Right ventricle myocardium superior (tissue), 1 donor: ENCODE measurements at places on chromosomes 3 and 15. TPM values are rescaled to one million over a fixed set of nuclear protein-coding genes. Genes with fewer than 3 reads are reported as not detected.
A peak's percentile ranks its signal among the peaks of the same experiment; 100 is the strongest.

GRCh38 chr3:24336101-24336500 lies 158.5 kb downstream of the THRB start:
- DNase-seq, result peak; percentile 48

DNA sequence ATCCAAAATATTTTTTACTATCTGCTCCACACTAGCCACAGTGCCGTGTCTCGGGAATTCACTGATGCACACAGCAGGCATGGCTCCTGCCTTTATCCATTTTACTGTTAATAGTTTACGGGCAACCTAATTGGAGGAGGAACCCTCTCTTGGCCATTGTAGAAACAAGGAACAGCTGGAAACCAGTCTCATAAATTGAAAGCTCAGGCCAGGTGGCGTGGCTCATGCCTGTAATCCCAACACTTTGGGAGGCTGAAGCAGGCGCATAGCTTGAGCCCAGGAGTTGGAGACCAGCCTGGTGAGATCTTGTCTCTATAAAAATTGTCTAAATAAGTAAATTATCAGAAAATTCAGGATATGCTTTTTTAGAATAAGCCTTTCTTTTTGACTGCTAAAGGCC lies 39.0 kb downstream of the IL5RA start:
- DNase-seq, result no peak

- no peak for DNase-seq
These were observed 1.4 kb downstream of the PLSCR1 start for GRCh38 chr3:146542978-146543377.

DNA sequence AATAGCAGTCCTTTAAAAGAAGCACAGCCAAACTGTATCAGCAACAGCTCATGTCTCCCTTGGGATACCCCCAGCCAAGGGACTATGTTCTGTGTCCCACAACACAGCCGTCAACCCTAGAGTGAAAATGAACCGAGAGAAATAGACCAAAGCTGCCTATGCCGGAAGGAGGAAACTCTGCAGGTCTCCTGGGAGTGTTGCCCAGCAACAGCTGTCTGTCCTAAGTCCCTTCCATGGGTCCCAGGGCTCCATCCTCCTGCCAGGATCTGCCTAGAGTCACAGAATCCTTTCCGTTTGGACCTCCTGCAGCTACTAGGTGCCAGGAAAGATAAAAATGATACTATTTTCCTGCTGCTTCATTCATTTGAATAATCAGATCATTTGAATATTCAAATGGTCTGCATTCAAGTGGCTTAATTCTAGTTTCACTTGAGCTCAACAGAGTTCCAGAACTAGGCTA lies 53.1 kb downstream of the TRANK1 start:
- peak; percentile 69 for DNase-seq

DNA sequence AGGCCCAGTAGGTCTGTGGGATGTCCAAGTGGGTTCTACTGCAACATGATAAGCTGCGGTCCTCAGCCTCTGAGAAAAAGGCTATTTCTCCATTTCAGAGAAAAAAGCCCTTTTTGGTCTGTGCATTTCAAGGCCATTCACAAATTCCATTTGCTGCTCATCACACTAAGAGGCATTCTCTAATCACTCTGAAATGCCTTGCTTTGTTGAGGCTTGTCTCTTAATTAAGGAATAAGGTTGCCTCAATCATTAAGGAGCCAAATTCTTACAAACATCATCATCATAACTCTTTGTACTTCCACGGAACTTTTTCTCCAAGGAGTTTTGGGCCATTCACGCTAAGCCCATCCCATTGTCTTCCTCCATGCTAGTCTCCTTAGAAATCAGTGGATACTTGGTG lies 74.4 kb downstream of the BOC start:
- DNase-seq, result no peak

DNA sequence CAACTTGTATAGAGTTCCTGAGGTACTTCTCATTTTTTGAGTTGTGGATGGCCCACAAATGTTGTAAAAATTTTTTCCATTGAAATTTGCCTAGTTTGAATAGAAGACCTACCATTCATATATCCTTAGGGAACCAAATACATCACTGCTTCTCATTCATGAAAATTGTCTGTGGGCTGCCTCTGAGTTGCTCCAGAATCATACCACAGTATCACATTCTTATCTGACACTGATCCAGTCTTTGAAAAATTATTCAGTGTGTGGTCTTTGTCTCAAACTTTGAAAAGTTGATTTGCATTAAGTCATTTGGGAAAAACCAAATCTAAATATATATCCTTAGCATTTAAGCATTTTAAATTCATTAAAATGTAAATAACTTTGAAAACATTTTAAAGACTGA lies 321.1 kb downstream of the LSAMP start:
- DNase-seq, result no peak

- peak; percentile 47 for DNase-seq
These were observed 27.6 kb downstream of the HDAC11 start for GRCh38 chr3:13507570-13508339.

DNA sequence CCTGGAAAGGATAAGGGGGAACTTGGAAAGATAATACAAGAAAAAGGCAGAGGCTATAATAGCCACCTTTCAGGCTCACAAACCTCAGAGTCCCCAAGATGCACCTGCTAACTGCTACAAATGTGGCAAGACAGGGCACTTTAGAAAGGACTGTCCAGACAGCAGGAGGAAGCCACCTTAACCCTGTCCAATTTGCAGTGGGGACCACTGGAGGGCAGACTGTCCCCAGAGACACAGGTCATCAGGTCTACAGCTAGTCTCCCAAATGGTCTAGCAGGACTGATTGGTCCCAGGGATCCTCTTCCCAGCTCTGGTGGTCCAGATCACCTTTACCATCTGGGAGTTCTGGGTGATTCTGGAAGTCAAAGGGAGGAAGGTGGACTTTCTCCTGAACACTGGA lies 882.5 kb upstream of the GBE1 start:
- DNase-seq, result no peak

- no peak for DNase-seq
These were observed 465.1 kb downstream of the ERC2 start for GRCh38 chr3:56003129-56003528.

- DNase-seq, result no peak
These were observed 55.9 kb downstream of the LIPC start for GRCh38 chr15:58487724-58488120.

GRCh38 chr15:48675436-48675835 lies 29.9 kb upstream of the FBN1 start:
- DNase-seq, result no peak

- no peak for DNase-seq
These were observed 6.3 kb upstream of the SCN5A start for GRCh38 chr3:38655708-38656300.

- peak; percentile 84 for DNase-seq
These were observed 45.6 kb upstream of the SYNM start for GRCh38 chr15:99059010-99059981.

DNA sequence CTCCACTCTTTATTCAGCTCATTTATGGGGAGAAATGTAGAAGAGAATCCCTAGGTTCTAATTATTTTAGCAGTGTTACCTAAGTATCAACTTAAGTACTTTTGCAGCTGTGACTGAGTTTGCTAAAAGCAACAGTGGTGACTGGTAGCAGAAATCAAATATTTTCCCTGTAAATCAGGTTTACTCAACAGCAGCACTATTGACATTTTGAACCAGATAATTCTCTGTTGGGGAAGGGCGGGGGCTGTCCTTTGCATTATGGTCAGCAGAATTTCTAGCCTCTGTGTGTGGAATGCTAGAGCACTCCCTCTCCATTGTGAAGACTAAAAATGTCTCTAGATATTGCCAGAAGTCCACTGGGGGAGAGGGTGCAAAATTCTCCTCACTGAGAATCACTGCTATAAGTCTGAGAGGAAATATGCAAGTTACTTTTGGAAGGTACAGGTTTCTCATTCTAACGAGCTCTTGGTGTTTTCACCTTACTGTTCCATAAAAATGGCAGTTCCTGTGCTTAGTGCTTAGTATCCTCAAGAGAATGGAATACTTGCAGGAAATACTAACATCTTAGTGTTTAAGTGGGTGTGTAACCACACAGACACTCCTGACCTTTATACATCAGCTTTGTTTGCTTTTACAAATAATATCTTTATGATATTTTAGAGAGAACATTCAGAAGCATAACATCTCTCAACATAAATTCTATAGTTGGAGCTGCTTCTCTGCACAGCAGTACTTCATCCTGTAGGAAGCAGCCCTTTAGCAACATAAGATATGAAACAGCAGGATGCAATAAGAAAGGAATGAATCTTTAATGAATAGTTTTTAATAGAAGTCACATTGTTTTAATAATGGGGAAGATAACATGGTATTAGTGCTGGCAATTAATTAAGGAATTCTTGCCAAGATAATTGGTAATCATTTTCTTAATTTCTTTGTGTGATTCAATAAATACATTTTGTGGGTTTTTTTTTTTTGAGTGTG lies 246.5 kb upstream of the GOLIM4 start:
- no peak for DNase-seq

- DNase-seq, result no peak
These were observed 18.9 kb upstream of the ANO10 start for GRCh38 chr3:43640681-43641080.

DNA sequence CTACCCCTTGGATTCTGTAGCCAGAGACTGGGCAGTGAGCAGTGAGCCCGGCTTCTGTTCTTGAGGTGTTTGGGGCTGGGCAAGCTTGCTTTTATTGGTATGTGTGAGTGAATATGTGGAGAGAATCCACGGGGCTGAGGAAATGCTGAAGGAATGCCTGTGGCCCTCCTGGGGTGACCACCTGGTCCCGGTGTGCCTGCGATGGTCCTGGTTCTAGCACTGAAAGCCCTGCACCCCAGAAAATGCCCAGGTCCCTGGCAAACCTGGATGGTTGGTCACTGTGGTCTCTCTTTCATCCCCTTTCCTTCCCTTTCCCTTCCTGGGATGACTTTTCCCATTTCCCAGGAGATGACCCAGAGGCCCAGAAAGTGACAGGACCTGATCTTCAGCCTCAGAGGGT lies 4.2 kb downstream of the ZBTB47 start:
- no peak for DNase-seq

- DNase-seq, result no peak
These were observed 17.1 kb downstream of the MGLL start for GRCh38 chr3:127805026-127805753.

DNA sequence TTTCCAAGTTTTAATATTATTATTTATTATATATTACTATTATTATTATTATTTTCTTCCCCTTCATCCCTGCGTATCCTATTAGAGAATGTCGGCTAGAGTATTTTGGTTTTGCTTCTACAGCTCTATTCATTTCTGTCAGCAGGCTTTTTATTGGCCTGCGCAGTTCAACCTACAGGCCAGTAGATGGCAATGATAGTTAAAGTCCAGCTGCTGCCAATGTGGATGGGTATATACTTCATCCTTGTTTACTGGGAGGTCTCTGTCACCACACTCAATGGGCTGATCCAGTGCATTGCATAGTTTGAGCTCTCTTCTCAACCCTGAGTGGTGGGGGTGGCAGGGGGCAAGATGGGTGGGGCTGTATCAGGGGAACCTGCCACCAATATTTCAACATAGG lies 799.8 kb downstream of the NSUN3 start:
- no peak for DNase-seq

GRCh38 chr15:46441294-46442062 lies 806.6 kb downstream of the SQOR start:
- DNase-seq, result no peak

DNA sequence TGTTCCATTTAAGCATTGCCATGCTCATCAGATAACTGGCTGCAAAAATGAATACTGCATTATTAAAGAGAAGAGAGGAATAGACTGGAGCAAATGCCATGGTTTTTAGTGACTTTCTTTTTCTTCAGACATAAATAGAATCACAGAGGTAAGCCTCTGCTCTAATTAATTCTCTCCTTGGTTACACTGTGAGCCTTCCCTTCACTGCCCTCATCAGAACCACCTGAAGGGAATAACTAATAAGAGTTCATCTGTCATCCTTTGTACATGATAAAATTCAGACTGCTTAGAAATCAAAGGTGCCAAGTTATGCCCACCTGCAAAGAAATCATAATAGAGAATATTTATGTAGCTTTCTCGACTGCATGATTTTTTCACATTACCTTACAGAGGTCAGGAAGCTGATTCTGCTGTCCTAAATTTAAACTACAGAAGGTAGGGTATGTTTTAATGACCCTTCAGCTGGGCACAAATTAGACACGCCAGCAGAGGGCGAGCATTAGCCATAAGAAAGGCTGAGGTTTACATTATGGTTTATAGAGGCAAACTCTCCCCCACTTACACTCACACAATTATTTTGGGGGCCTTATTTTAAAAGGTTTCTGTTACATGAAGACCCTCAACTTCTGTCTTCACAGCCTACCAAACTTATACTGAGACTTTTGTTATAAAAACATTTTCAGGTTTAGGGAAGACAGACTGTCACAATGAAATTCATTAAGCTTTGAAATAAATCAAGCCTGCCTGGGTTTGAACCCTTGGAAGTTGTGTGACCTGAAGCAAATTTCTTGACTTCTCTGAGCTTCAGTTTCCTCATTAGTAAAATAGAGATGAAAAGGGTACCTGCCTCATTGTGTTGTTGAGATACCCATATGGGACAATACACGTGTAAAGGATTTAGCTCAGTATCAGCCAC lies 15.3 kb upstream of the UNC13C start:
- peak; percentile 43 for DNase-seq

GRCh38 chr15:90564051-90564450 lies 34.3 kb downstream of the CRTC3 start:
- no peak for DNase-seq

DNA sequence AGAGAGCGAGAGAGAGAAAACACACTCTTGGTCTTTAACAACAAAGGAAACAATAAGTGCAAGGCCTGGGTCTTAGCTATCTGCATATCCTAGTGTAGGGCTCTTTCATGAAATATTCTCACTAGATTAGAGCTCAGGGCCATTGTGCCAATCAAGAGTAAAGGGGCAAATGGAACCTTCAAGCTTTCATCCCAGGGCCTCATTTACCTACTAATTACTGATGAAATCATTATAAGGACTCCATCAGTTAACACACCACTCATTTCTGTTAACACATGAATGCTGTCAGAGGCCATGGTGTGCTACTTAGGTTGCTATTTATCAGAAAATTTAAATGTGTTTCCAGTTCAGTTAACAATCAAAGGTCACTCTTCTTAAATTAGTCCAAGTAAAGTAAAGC lies 597.8 kb downstream of the ROBO1 start:
- no peak for DNase-seq

Gene SATB1
- 41.7 TPM for total RNA-seq

Gene IL16
- 2.7 TPM for total RNA-seq

Gene GASK1A
- total RNA-seq, result 0.75 TPM

Gene ANKUB1
- not detected for total RNA-seq

Gene LEKR1
- 0.56 TPM for total RNA-seq

Gene CD200
- total RNA-seq, result 0.91 TPM

Gene MYRIP
- total RNA-seq, result 1.6 TPM

Gene GOLGA8G
- not detected for total RNA-seq

Gene LDHAL6B
- not detected for total RNA-seq

Gene KLF15
- 34.0 TPM for total RNA-seq

Gene FSIP1
- total RNA-seq, result 0.91 TPM
